ENCODE measurements at places on chromosomes 13 and 19.

GRCh38 chr13:101624210-101624922 is 171.9 kb downstream of the ITGBL1 start:
- DNase-seq, result no peak

- DNase-seq, result no peak
Observed at GRCh38 chr13:98976338-98976737, 1.5 kb downstream of the DOCK9 start.

DNA sequence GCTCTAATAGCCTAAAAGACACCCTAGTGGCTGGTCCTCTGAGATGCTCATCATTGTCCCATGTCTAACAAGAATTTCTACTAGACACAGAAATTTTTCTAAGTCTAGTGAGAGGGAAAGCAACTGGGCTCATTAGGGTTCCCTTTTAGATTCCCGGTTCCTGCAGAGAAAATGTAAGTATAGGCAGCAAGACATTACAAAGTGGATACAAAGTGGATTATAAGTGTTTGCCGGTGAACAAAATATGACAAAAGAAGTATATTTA is 20.8 kb upstream of the TMTC4 start:
- no peak for DNase-seq

GRCh38 chr13:111659842-111660241 is 339.4 kb downstream of the TEX29 start:
- no peak for DNase-seq

- DNase-seq, result no peak
Observed at GRCh38 chr13:102191951-102192502, 209.8 kb downstream of the FGF14 start.

- no peak for DNase-seq
Observed at GRCh38 chr19:8517551-8518442, 3.8 kb upstream of the ZNF414 start.

DNA sequence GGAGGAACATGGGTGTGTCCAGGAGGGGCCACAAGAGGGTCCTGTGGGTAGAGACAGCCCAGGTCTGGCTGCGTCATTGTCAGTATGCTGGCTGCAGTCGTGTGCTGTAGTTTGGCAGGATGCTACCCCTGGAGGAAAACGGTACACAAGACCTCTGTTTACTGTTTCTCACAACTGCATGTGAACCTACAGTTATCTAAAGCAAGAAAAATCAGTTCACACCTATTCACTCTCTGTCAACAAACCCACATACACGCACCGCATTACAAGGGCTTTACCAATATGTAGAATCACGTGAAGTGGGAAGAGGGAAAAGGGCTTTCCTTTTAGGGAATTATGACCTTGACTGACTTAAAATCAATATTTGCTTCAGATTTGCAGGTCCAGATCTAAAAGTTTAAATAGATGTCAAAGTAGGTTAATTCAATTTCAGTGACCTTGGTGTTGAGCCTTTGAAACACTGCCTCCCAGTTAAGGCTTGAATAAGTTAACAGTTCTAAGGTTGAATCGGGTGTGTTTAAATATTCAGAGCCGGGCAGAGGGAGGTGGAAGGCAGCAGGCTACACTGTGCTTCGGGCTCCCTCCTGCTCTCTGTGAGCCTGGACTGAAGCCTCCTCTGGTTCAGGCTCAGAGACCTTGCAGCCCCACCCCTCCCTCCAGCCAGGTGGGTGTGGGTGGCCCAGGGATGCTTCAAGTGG is 17.2 kb upstream of the MCF2L start:
- DNase-seq, result no peak

GRCh38 chr19:32719611-32720059 is at the start of gene TDRD12:
TSS of gene TDRD12 (plus strand) at chr19:32719767. CDS start at chr19:32720073, 306 bp downstream.
- no peak for DNase-seq

DNA sequence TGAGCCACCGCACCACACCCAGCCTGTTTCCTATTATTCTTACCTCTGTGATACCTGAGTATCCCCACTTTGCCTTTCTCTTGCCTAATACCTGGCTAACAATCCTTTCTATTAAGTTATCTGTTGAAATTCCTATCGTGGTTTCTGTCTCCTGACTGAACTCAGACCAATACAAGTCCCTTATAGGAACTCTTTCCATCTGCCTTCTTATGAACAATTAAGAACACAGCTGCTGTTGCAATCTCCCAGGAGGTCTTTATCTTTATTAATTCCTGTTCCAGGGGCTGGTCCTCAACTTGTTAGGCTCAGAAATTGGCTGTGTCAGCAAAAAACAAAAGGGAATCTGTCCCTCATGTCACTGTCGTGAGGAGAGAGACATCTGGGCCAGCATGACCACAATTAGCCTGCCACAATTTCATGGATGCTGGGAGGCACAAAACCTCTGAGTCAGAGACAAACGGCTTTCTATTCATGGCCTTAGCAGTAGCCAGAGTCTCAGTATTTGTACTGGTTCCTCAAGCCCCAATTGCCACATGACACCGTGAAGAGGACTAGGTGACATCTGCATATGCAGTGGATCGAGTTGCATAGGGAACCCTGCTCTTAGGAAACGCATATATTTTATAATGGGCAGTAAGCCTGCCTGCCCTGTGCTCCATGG is 58.2 kb downstream of the NUFIP1 start:
- no peak for DNase-seq

DNA sequence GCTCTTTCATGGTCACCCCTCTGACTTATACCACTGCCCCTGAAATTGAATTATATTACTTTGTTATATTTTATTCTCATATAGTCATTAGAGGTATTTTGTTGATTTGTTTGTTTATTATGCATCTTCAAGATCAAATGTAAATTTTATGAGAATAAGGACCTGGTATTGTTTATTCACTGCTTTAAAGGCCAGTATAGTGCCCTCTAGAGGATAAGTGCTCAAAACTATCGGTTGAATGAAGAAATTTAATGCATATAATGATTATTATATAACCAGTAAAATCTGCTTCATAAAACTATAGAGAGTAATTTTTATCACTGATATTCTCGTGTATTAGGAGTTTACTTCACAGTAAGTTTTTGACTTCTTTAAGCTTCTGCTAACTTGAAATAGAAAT is 1401.9 kb downstream of the SLITRK1 start:
- DNase-seq, result no peak

- DNase-seq, result no peak
Observed at GRCh38 chr13:32042551-32042950, 11.0 kb downstream of the FRY start.

DNA sequence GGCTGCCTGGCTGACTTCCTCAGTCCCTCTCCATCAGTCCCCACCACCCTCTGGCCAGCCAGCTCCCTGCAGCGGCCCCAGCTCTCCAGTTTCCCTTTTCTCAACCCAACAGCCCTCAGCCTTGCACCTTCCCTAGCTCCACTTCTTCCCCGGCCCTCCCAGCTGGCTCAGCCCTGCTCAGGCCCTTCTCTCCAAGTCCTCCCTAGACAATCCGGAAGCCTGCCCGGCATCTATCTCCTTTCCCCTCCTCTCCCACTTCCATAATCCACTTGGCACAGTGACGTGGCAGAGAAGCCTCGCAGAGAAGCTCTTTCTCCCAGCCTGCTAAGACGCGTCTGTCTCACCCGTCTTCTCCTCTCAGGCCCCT is 1.1 kb downstream of the UBXN6 start:
- no peak for DNase-seq

DNA sequence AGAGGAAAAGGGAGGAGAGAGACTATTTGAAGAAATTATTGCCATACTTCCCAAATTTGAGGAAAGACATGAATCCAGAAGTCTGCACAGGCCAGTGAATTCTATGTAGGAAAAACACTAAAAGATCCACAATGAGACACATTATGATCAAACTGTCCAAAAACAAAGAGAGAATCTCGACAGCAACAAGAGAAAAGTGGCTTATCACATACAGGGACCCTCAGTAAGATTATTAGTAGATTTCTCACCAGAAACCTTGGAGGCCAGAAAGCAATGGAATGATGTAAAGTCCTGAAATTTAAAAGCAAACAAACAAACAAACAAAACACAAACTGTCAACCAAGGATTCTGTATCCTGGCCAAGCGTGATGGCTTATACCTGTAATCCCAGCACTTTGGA is 55.7 kb upstream of the IL17D start:
- no peak for DNase-seq

DNA sequence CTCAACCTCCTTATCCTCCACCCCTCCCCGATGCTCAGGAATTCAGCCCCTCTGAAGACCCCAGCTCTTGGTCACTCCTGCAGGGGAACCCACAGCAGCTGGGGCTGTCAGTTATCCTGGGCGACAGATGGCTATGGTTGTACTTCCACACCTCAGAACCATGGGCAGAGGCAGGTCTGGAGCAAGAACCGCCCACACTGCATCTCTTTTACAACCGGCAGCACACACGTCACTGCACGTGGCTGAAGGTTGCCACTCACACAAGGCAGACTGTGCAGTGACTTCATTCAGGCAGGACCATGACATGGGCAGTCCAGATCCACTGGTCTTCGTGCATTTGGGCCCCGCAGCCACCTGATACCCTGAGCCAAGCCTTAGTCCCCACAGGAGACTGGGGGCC is 21.5 kb upstream of the SDHAF1 start:
- no peak for DNase-seq

GRCh38 chr13:43401361-43401760 is 378.0 kb downstream of the DNAJC15 start:
- no peak for DNase-seq

DNA sequence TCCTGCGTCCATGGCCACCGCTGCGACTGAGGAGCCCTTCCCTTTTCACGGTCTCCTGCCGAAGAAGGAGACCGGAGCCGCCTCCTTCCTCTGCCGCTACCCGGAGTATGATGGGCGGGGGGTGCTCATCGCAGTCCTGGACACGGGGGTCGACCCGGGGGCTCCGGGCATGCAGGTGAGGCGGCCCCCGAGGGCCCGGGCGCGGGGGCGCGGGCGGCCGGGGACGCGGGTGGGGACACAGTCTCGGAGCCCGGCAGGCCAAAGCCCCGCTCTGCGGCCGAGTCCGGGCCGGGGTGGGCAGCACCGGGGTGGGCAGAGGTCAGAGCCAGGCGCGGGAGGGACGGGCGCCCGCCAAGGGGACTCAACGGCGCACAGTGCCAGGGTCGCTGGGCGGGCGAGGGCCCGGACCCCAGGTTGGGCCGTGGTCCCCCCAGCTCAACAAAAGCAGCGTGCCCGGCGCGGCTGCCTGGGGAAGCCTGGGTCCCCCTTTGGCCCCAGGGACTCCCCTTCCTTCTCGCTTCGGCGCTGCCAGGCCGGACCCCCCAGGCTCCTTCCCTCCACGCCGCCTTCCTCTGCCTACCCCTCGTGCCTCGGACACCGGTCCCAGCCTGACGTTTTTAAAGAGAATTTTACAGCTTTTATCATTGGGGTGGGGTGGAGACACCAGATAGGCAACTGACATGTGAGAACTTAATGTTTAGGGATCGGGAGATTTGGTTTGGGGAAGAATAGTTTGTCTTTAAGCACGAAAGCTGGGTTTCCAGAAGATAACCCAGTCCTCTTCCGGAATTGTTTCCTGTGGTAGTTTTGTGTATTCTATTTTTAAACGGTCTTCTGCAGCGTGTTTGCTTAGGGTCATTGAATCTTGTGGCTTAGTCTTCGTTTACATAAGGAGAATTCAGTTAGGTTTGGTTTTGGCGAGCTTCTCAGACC is 509 bp downstream of the TPP2 start:
- DNase-seq, result peak; percentile 3
